ENCODE measurements at places on chromosomes 12 and 14. TPM values are rescaled to one million over a fixed set of nuclear protein-coding genes. Genes with fewer than 3 reads are reported as not detected.

GRCh38 chr14:99192830-99193229 is 79.2 kb downstream of the BCL11B start:
- H3K36me3 ChIP-seq = no peaks in the 10 kb centered on the region
- no peaks in the 10 kb centered on the region for H3K27me3 ChIP-seq
- DNase-seq = no peak
- no peaks in the 10 kb centered on the region for H3K4me1 ChIP-seq
- H3K27ac ChIP-seq = no peak overlapping the region

DNA sequence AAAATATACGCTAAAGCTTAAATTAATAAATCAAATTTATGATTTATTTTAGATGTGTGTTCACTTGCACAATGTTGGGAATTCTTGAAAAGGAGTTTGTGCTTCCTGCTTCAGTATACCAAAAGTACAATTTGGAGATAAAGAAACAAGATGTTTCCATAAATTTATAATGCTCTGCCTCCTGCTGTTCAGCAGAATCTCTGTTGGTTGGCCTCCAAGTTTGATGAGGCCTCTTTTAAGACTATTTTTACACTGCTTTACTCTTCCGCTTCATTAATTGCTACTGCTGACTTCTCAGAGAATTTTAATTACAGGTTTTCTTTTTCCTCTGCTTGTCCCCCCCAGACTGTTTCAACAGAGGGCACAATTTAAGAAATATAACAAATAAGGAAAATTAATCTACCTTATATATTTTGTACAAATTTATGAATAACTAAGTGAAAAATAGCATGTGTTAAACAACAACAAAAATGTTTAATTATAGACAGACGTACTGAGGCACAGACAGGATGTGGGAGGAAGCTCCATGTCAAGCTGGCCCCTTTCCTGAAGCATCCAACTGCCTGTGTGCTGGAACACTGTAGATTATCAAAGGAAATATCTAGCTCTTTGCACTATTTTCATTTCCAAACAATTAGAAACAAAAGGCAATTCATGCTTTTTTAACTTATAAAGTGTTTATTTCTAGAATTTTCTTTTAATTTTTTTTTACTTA is 83.9 kb downstream of the PIK3C2G start:
- no peak overlapping the region for H3K4me3 ChIP-seq
- H3K27ac ChIP-seq = no peak overlapping the region
- DNase-seq = no peak
- H3K27me3 ChIP-seq = no peaks in the 10 kb centered on the region
- no peaks in the 10 kb centered on the region for H3K36me3 ChIP-seq
- H3K4me1 ChIP-seq = no peaks in the 10 kb centered on the region

GRCh38 chr14:60563113-60563512 is 54.2 kb downstream of the SIX6 start:
- no peak for DNase-seq
- H3K27me3 ChIP-seq = no peaks in the 10 kb centered on the region
- no peaks in the 10 kb centered on the region for H3K36me3 ChIP-seq
- H3K27ac ChIP-seq = no peak overlapping the region

DNA sequence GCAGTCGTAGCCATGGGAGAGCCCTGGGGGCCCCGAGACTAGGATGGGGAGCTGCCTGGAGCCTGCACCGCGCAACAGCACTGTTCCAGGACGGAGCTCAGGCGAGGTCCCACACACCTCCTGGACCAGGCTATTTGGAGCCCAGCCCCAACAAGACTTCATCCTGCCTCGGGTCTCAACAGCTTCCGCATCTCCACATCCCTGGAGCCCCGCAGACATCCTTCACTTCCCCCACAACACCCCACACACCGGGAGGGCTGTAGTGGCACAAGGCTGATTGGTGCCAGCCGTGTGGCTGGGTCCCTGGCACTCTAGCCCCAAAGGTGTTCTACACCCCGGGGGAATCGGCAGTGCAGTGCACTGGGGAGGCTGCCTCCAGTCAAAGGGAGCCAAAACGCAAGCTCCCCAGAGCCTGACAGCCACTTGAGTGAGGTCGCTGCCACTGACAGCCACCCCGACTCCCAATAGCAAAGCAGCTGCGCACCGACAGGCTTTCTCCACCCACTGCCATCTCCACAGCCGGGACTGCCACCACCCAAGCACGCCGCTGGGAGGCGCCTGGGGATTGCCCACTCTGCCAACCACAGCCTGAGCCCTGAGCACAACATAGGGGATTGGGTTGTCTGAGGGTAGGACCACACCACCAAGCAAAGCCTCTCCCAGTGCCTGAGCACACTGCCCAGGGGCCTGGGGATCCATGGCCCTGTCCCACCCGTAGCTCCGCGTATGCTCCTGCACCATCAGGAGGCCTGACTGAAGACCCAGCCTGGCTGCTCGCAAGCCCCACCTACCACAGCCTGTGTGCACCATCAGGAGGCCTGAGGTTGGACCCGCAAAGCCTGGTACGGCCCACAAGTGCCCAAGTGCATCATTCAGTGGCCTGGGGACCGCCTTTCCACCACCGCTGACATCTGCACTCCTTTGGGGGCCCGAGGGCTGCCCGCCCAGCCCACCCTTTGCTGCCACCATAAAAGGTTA is 13.2 kb upstream of the KLRF1 start:
- no peaks in the 10 kb centered on the region for H3K4me1 ChIP-seq
- H3K27ac ChIP-seq = no peak overlapping the region
- no peaks in the 10 kb centered on the region for H3K27me3 ChIP-seq
- peak; percentile 74 for DNase-seq
- no peaks in the 10 kb centered on the region for H3K36me3 ChIP-seq
- no peak overlapping the region for H3K4me3 ChIP-seq

- H3K4me3 ChIP-seq = no peak overlapping the region
- H3K4me1 ChIP-seq = peaks cover 50% of the 10 kb centered on the region
- H3K36me3 ChIP-seq = no peaks in the 10 kb centered on the region
- peak overlapping the region; percentile 29 for H3K27ac ChIP-seq
- peak; percentile 49 for DNase-seq
Measured at GRCh38 chr12:49703647-49704137, 3.5 kb downstream of the FMNL3 start.

- H3K27ac ChIP-seq = no peak overlapping the region
- no peaks in the 10 kb centered on the region for H3K4me1 ChIP-seq
- DNase-seq = no peak
- no peaks in the 10 kb centered on the region for H3K36me3 ChIP-seq
- no peaks in the 10 kb centered on the region for H3K27me3 ChIP-seq
- no peak overlapping the region for H3K4me3 ChIP-seq
Measured at GRCh38 chr12:132105467-132105866, 38.7 kb downstream of the DDX51 start.

GRCh38 chr14:31945074-31945613 is 132.0 kb upstream of the ARHGAP5 start:
- no peaks in the 10 kb centered on the region for H3K36me3 ChIP-seq
- no peak overlapping the region for H3K27ac ChIP-seq
- DNase-seq = no peak
- no peak overlapping the region for H3K4me3 ChIP-seq
- H3K27me3 ChIP-seq = peaks cover 10% of the 10 kb centered on the region

GRCh38 chr12:29752121-29752520 is 31.6 kb downstream of the TMTC1 start:
- H3K4me1 ChIP-seq = peaks cover 4% of the 10 kb centered on the region
- H3K4me3 ChIP-seq = no peak overlapping the region
- DNase-seq = no peak
- H3K36me3 ChIP-seq = peaks cover 2% of the 10 kb centered on the region
- no peaks in the 10 kb centered on the region for H3K27me3 ChIP-seq

Gene HOXC9
- total RNA-seq = 0.40 TPM

Gene POLR3B
- total RNA-seq = 12.3 TPM

Gene UBC
- 911 TPM for total RNA-seq

Gene INHBE
- total RNA-seq = not detected

Gene NTN4
- 105 TPM for total RNA-seq

Gene FAM90A1
- total RNA-seq = not detected

Gene CELA1
- total RNA-seq = not detected

Data from endothelial cell of umbilical vein (primary cell).